ENCODE measurements at places on chromosomes 2 and 18.

- DNase-seq, result no peak
Measured at GRCh38 chr2:232200195-232200594, 178.4 kb upstream of the ALPP start.

DNA sequence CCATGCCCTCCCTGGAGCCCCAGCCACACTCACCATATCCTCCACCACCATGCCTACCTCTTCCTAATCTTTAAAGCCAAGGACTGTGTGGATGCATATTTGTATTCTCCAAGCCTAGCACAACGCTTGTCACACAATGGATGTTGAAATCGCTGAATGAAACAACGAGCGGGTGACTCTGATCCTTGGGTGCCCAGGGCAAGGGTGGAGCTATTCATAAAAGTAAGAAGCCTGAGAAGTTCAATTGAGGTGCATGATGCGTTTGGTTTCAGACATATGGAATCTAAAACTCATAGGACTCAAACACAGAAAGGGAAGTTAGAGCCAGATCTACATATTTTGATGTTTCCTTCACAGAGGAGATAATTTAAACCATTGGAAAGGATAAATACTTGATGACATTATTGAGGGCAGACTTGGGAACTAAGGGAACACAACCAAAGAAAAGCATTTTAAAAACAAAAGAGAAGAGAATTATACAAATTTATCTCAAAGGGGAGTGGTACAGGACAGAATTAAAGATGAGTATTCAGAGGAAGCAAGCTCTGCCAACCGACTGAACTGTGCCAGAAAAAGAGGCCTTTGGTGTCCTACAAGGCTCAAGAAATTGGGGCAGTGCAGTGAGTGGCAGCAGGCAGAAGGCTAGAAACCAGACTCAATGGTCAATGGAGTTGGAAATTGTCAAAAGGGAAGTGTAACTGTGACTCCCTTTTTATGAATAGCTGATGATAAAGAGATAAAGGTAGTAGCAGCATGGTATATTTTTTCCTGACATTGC lies 200.6 kb upstream of the NCKAP5 start:
- DNase-seq, result no peak

DNA sequence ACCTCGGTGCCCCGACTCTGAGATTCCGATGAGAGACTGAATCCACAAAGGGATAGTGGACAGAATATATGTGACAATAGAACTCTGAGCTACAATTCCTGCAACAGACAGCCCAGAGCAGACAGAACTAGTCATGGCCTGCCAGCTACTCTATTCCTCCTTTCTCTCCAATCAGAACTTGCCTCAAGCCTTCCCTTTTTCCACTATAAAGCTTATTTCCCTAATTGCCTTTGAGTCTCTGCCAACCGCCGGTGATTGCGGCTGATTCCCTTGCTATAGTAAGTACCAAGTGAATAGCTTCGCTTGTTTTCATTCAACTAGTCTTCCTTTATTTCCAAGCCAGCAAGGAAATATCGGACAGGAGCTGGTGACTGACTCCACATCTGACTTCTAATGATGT lies 96.8 kb downstream of the DSC3 start:
- DNase-seq, result no peak

DNA sequence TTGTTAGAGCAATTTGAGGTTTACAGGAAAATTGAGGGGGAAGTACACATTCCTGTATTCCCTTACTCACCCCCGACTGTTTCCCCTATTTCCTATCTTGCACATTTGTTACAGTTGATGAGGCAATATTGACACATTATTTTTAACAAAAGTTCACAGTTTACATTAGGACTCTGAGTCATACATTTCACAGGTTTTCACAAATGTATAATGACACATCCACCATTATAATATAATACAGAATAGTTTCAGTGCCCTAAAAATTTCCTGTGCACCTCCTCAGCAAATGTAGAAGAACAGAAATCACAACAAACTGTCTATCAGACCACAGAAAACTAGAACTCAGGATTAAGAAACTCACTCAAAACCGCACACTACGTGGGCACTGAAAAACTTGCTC lies 160.6 kb upstream of the RMP24 start:
- DNase-seq, result peak; percentile 35

DNA sequence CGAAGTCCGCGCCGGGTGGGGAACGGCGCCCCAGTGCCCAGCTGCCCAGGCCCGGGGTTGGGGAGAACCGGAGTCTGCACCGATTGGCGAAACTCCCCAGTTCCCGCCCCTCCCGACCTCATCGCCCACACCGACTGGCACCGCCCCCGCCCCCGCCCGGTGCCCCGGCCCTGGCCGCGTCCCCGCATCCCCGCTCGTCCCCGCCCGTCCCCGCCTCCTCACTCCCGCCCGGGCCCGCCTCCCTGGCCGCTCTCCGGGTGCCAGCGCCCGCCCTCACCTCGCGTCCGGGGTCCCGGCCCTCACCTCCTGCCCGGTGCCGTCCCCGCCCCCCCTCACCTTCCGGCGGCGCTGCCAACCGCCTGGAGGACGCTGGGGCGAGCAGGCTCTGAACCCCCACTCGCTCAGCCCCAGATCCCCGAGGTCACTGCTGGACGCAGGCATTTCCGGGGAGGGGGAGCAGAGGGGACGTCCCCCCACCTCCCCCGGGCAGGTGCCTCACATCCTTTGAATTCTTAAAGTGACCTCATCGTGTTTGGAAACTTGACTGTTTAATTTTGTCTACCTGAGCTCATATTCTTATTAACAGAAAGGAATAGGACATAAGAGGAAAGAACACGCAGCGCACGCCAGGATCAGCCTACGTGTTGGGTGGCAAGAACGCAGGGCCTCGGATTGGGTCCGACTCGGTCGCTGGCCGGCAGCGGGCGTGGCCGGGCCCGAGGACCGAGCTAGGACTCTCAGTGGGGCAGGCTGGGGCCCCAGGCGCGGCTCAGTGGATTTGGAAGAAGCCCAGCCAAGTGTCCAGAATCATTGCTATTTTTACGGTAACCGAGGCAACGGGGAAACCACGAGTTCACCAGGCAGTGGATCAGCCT lies at the start of gene FAM110C:
Gene FAM110C (minus strand): TSS at position 35 of the 875 bp plus-strand sequence. CDS start 120 bp downstream, outside the sequence.
- peak; percentile 33 for DNase-seq

DNA sequence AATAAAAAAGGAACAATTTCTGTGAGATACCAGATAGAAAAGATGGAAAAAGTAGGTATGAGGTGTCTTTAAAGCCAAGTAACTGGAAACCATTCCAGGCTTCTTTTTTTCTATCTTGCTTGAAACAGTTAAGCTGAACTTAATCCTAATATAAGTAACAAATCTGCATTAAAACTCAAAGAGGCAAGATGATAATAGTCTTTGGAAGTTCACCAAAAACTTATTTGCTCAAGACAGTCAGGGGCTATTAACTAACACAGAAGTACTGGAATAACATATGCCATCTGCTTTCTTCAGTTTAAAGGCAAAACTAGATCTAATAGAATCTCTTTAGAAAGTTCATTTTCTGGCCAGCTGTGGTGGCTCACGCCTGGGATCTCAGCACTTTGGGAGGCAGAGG lies 18.8 kb downstream of the PDIA6 start:
- DNase-seq, result no peak

GRCh38 chr2:8462899-8463648 lies 218.8 kb upstream of the ID2 start:
- DNase-seq, result no peak

GRCh38 chr18:24935896-24936295 lies 416.1 kb downstream of the ZNF521 start:
- no peak for DNase-seq

DNA sequence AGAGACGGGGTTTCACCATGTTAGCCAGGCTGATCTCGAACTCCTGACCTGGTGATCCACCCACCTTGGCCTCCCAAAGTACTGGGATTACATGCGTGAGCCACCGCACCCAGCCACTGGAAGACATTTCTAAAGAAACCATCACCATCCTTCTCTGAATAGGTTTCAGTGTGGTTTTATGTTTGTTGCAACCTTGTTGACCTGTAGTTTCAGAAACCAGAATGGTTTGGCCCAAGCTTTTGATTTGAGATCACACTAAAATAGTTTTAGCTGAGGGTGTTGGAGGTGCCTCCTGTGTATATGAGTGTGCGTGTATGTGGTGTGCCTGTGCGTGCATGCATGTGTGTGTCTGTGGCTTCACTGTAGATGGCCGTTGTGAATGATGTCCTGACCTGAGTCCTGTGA lies 26.2 kb downstream of the INPP4A start:
- DNase-seq, result no peak

DNA sequence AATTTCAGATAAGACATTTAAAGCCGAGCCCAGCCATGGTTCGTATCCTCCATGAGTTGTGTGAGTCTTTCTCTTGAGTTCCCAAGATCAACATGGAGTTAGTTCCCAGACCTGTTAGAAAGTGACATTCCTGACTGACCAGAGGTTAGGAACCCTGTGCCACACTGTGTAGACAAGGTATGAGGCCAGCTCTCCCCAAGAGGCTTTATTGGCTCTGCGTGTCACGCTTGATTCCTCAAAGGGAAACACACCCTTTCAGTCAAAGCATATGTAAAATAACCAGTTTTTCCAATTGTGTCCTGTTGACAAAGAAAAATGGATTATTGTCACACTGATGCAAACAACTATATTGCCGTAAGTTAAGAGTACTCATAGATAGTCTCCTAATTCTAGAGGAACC lies 1.2 kb downstream of the SULT1C3 start:
- no peak for DNase-seq

- DNase-seq, result no peak
Measured at GRCh38 chr18:62857263-62857976, 142.1 kb downstream of the PHLPP1 start.

- no peak for DNase-seq
Measured at GRCh38 chr2:240298117-240298790, 137.2 kb upstream of the GPC1 start.

Data from NCI-H774 (cell line).